ENCODE measurements at places on chromosomes 4 and X.
A peak's percentile ranks its signal among the peaks of the same experiment; 100 is the strongest.

DNA sequence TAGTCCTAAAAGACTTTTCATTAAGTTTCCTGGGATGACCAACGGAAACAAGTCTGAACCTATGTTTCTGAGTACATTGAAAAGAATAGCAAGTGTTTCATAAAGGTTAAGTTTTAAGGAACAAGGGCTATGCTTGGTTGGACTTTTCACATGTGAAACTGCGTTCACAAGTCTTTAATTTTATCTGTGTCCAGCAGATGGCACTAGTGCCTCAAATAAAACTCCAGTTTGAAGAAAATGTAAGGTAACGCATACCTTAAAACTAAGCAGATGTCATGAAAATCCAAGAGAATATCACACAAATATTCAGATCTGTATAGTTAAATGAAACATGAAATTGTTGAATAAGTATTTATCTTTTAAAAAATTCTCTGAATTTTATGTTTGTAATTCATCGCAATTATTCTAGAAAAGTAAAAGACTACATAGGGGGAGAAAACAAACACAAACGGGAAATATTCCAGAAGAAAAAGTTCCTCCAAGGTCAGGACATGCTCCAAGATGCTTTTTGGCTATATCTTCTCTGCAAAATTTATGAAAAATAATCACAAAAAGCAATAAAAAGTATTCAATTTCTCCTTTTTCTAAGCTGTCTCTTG, 89.6 kb upstream of the MAD2L1 start:
- DNase-seq, result no peak

DNA sequence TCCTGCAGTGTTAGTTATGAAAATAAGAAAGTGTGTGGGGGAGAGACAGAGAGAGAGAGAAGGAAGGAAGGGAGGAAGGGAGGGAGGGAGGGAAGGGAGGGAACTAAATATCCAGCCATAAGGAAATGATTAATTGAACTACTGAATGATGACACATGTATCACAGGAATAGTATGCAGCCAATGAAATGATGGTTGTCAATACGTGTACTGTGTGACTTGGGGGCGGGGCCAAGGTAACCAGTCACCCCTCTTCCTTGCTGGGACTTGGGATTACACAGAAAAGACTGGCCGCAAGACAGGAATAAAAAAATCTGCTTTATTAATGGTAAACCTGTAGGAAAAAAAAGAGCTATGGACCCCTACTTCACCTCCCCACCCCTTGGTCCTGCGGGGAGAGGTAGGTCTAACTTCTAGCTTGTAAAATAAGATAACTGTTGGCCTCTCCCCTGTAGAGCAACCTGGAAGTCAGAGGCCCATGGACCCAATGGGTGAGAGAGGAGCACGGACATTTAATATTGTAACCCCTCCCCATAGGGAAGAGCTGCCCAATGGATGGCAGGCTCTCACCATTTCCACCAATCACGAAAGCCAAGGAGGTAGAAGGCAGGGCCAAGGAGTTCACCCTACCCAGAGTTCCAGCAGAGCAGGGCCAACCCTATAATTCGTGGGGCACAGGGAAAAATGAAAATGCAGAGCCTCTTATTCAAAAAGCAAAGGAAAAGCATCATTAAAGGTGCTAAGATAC, 7.4 kb downstream of the PPP2R2C start:
- peak; percentile 8 for DNase-seq

DNA sequence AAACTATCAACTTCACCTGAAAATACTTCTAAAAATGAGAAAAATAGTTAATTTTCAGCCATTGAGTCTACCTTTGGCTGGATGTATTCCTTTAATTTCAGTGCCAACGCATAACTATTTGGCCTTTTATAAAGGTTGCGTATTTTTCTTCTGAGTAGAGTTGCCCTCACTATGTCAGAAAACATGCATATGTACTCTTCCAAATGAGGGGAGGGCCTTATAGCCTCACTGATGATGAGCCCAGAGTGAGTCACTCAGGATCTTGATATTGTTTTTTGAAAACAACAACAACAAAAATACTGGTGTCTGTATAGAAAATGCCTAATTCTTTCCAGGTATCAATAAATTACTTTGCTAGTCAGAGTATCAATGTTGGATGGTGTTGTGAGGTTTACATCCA, 349.3 kb downstream of the FBXO8 start:
- no peak for DNase-seq

- no peak for DNase-seq
Observed at GRCh38 chr4:75908555-75908954, 6.3 kb upstream of the PPEF2 start.

DNA sequence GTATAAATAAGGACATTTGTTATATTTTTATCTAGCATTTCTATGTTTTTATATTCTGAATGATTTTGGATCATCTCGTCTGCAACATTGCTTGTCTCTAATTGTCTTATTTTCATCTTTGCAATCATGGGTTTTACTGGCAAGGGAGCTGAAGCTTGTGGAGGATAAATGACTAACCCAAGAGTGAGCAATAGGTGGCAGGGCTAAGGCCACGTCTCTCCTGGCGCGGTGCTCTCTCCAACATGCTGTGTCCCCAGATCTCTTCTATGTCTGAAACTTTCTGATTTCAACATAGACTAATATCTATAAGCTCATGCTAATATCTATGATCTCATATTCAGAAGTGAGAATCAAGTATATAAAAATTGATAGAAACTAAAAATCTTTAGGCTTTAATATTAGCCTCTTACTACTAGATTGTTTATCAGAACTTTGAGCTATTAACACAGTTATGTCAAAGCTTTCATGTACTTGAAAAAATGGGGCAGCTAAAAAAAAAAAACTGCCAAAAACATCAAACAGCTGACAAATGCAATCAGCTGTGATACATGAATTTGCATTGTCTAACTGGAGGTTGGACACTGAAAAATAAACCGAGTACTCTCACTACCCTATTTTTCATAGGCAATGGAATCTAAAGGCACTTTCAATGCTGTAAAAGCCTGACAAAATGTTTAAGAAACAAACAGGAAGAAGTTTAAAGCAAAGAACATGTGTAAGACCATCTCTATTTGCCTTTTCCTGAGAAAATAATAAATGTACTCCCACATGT, 169.2 kb downstream of the TMA16 start:
- no peak for DNase-seq

GRCh38 chr4:142158980-142159379, 522.6 kb downstream of the IL15 start:
- no peak for DNase-seq

- no peak for DNase-seq
Observed at GRCh38 chr4:7068883-7069282, 1.0 kb upstream of the GRPEL1 start.

- peak; percentile 17 for DNase-seq
Observed at GRCh38 chr4:25767877-25768725, 94.7 kb downstream of the SEL1L3 start.

DNA sequence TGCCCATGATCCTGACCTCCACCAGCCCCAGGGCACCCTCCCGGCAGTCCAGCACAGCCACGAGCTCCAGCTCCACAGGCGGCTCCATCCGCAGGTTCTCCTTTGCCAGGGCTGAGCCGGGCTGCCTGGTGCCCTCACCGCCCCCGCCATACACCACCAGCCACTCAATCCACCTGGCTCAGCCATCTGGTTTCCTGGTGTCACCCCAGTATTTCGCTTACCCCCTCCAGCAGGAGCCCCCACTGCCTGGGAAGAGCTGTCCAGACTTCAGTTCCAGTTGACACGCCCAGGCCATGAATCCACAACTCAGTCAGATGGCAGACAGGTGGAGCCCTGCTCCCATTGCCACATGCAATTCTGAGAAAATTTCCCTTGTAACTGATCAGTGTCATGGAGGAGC, 3.9 kb downstream of the SHISA3 start:
- DNase-seq, result no peak

- DNase-seq, result peak; percentile 41
Observed at GRCh38 chrX:65706041-65706828, 38.8 kb downstream of the MSN start.

DNA sequence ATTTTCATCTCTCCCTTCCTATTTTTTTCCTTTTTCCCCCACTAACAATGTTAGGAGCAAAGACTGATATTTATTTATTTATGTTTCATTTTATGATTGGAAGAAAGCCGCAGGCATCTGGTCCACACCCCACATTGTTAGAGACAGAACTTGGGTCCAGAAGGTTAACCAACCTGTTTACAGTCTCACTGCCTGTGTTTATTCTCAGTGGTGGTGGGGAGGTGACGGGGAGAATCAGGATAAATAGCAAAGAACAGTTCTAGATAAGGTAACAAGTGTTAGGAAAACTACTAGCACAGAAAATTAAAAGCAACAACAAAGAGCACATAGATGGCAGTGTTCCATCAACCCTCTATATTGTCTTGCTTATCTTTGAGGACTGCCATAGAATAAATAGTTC, 301.7 kb upstream of the DIPK2B start:
- DNase-seq, result no peak

DNA sequence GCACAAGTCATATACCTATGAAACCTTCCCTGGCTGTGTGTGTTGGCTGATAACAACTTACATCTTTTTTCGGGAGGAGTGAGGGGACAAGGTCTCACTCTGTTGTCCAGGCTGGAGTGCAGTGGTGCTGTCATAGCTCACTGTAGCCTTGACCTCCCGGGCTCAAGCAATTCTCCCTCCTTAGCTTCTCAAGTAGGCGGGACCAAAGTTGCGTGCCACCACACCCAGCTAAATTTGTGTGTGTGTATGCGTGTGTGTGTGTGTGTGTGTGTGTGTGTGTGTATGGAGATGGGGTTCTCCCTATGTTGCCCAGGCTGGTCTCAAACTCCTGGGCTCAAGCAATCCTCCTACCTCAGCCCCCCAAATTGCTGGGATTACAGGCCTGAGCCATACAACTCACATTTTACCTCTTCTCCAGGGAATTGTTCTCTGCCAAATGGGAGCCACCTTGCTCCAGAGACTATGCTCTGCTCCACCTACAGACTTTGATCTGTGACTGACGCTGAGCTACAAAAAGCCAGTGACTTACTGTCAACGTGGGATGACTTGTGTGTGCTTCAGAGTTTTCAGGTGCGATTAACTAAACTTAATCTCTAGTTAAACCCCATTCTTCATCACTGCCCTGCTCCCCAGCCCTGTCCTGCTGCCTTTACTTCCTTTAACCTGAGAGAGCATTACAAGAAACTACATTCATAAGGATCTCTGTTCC, 2.0 kb upstream of the BEX4 start:
- DNase-seq, result no peak
